NCI-H2171 (cell line): ENCODE measurements at places on chromosomes 2 and 18.

GRCh38 chr2:39492716-39493115, 55.6 kb upstream of the MAP4K3 start:
- no peak for DNase-seq

- no peak for DNase-seq
Measured at GRCh38 chr2:150191349-150191748, 296.1 kb downstream of the RND3 start.

GRCh38 chr2:96287273-96287856, 18.0 kb downstream of the SNRNP200 start:
- DNase-seq: no peak

DNA sequence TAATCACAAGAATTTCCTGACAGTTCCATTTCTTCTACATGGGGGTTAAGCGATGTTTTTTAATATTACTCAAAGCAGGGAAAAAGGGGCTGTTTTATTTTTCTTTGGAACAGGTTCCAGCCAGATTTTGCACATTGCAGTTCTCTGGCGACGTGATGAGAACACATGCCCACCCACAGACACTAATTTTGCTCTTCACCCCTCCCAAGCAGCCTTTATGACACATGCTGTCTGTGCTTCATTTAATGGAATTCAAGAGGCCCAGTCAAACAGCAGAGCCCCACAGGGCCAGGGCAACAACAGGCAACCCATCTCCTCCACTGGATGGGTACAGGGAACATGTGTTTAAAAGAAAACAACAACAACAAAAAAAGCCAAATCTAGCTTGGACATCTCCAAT, 70.8 kb downstream of the SPRED2 start:
- no peak for DNase-seq

DNA sequence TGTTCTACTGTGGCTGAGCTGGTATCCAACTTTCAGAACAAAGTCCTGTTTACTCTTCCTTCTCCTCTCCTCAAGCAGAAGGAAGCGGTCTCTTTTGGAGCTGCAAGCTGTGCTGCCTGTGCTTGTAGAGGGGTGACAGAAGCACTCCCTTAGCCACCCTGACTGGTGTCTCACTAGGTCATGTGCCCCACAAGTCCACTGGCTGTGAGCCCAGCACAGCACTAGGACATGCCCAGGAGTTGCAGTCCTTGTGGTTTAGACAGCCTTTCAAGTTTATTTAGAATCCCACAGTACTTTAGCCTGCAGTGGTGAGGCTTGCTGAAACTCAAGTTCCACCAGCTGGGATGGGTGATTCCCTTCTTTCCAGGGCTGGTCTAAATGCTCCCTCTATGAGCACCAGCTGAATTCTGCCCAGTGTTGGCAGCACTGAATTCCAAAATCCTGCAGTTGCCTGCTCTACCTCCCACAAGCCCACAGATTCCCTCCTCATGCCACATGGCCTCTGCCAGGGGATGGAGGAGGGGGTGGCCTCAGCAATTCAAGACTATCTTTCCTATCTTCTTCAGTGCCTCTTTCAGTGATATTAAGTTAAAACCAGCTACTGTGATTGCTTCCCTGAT, 61.2 kb downstream of the CCDC85A start:
- DNase-seq: no peak

DNA sequence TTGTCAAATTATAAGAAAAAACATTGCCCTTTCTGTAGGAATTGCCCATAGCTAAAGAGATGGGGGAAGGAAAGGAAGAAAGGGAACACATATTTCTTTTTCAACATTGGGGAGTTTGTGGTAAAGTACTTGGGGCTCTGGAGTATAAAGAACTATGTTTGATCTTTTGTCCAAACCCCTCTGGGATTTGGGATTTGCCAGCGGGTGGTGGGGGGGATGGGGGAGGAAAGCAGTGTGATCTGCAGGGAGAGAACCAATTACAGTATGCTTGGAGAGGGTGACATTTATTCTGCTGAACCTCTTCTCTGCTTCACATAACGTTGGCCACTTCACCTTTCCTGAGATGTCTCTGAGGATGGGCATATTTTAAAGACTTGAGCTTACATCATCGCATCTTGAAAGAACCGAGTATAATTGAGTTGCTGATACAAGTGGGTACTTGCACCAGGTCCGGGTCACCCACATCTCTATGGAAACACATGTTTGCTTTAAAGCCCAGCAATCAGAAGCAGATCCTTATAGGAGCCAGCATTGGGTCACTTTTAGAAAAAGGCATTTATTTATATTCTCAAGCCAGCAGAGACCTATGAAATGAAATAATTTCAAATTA, 73.1 kb downstream of the SPATS2L start:
- DNase-seq: no peak

- no peak for DNase-seq
Measured at GRCh38 chr18:42839408-42839807, 276.1 kb downstream of the RIT2 start.

GRCh38 chr2:20439193-20439475, 7.7 kb upstream of the RHOB start:
- DNase-seq: no peak

DNA sequence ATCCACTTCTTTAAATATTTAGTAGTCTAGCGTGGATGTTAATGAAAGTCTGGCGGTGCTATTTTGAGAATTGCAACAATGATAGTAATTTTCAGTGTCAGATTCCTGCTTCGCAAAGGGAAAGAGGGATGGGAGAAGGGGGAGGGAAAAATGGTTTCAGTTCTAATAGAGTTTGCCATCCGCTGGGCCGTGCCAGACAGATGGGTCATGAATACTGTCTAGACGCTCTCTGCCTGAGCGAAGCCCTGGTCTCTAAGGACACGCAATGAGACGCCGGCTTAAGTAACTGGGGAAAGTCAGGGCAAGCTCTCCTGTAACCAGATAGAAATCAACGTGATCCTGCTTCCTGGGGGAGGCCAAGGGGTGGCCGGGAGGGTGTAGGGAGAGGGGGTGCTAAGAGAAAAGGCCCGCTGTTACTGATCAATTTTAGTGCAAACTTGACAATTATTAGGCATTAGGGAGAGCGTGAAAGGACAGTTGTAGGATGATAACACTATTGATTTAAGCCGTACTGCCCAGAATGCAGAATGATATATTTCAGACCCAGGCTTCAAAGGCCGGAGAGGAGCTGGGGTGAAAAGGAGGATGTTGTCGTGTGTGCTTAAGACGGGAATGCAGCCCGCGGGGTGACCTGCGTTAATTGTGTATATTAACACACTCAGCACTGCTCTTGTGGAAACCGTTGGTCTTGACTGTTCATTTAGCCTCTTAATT, 229.2 kb downstream of the LDLRAD4 start:
- DNase-seq: peak; percentile 84

GRCh38 chr18:25921677-25922421, 168.6 kb downstream of the SS18 start:
- peak; percentile 18 for DNase-seq

DNA sequence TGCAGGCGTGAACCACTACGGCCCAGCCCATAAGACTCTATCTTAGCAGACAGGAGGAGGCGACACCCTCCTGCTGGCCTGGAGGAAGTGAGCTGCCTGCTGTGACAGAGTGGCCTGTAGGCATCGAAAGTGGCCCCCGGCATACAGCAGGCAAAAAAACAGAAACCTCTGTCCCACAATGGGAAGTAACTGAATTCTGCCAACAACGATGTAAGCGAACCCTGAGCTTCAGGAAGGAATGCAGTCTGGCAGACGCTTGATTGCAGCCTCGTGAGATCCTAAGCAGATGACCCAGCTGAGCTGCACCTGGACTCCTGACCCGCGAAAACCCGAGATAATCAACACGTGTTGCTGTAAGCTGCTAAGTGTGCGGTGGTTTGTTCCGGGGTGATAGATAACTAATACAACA, 13.6 kb downstream of the MRO start:
- DNase-seq: no peak

DNA sequence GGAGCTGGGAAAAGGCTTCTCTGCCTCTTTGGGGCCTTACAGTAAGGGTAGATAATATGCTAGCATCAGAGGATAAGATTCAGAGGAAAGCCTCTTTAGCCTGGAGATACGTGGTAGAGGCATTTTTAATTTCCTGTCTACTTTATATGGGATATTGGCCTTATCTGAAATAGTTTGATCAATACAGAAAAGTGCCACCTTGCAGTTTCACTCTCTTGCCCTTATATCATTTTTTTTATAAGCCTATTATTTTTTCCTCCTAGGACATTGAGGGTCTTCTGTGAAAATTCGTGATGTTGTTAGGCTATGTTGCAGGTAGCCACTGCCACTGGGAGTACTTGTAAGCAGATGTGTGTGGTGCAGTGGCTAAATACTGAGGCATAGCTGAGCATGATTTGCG, 40.1 kb upstream of the TOGARAM2 start:
- no peak for DNase-seq

- no peak for DNase-seq
Measured at GRCh38 chr2:16621316-16621715, 44.3 kb downstream of the CYRIA start.
